ENCODE measurements at places on chromosomes 1 and 21.

DNA sequence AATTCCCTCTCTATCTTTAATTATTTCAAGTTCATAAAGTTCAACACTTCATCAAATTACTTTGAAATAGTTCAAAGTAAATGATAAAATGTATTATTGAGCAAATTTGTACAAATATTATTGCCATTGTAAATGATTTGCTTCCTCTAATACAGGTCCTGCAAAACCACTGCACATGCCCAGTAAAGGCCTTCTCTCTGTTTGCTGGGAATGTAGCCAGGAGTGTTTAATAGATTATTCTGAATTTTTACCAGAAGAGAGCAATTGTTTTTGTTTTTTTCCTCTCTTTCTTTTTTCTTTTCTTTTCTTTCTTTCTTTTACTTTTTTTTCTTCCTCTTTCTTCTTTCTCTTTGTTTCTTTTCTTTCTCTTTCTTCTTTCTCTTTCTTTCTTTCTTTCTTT is 486.3 kb downstream of the PTBP2 start:
- DNase-seq: no peak

GRCh38 chr1:108962681-108963051 is 618 bp downstream of the CLCC1 start:
- peak; percentile 41 for DNase-seq

DNA sequence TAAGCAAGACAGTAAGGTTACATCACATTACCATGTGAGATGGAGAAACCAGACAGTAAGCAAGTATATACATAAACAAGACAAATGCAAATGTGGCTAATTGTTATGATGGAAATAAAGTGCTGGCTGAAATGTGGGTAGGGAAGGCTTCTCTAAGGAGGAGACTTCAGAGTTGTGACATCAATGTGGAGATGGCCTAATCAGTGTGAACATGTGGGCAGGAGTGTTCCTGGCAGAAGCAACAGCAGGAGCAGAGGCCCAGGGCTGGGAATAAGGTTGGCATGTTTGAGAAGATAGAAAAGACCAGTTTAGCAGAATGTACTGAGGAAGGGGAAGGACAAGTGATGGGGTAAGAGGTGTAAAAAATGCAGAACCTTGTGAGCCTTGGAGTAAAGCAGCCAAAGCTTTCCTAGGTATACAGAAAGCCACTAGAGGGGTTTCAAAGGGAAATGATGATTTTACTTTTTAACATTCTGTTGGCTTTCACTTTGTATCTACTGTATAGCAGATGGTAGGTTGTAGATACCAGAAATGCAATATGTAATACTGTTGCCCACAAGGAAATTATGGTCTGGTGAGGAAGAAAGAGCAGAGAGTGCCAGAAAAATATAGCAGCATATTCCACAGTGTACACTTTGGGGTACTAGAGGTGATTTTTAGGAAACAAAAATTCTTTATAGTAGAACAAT is 197.4 kb downstream of the FGGY start:
- DNase-seq: no peak

DNA sequence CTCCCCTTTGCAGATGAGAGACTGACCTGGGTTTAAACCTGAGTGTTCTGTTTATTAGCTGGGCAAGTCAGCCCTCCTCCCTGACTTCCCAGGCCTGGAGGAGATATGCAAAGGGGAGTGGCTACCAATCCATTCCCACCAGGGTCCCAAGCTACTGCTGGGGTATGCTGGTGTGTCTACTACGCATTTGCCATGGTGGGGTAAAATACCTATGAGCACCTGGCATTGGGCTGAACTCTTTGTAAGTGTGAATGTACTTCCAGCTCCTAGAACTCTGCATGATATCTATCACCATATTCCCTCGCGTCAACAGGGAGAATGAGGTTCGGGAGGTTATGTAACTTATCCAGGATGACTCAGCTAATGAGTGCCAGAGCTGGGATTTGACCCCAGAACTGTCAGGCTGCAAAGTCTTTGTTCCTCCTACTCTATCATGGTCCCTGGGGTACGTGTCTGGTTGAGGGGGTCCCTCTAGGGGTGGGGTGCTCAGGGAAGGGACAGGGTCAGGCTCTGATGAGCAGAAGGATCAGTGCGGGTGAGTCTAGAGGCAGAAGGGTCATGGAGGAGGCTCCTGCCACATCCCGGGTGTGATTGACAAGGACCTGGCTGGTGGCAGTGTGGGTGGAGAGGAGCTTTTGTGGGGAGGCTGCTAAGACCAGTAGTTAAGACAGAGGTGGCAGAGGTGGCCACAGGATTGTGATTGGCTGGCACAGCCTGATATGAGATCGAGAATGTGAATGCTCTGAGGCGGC is 16.7 kb downstream of the AMPD2 start:
- no peak for DNase-seq

DNA sequence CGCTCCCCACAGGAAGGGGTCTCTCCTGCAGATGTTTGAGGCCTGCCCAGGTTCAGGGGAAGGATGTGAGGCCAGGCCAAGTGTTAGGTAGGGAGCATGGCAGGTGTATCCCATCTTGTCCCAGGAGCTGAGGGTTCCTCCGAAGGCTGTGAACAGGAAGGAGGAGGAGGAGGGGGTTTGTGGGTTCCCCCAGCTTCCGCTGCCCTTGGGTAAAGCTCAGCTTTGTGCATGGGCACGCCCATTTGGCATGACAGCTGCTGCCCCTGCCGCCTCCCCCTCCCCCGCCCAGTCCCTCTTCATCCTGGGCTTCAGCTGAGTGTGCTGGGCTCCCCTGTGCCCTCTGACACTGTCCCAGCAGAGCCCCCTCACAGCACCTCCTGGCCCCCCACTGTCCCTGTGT is 25.5 kb downstream of the TNFRSF8 start:
- no peak for DNase-seq

- DNase-seq: peak; percentile 31
These were observed 741 bp downstream of the DUSP10 start for GRCh38 chr1:221740993-221741702.

- no peak for DNase-seq
These were observed 148.6 kb downstream of the SYF2 start for GRCh38 chr1:25083481-25084345.

- no peak for DNase-seq
These were observed 4.5 kb downstream of the CFHR3 start for GRCh38 chr1:196779093-196779492.

- no peak for DNase-seq
These were observed 127.5 kb downstream of the RNF220 start for GRCh38 chr1:44532567-44532944.

DNA sequence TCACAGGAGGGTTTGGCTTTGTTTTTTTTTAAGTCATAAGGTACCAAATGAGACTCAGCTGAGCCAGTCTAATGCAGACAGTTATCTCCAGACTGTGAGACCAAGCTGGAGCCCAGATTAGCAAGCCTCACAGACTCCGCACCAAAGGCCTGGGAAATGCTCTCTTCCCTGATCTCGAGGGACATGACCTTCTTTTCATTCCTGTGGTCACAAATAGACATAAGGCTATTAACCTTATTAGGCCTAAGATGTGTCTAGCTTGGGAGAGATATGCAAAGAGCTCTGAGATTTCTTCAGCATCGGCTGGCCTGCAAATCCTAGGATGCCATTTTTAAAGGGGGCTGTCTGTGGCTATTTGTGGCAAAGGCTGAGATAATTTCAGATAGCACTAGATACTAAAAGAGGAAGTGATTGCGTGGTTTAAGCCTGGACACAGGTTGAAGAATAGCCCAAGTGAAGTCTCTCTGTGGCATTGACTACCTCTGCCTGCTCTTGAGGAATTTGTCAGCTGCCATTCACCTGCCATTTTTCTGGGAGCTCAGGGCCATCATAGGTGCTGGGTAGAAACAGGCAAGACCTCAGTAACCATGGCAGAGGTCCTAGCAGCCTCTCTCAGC is 301.3 kb downstream of the SIPA1L2 start:
- DNase-seq: no peak

DNA sequence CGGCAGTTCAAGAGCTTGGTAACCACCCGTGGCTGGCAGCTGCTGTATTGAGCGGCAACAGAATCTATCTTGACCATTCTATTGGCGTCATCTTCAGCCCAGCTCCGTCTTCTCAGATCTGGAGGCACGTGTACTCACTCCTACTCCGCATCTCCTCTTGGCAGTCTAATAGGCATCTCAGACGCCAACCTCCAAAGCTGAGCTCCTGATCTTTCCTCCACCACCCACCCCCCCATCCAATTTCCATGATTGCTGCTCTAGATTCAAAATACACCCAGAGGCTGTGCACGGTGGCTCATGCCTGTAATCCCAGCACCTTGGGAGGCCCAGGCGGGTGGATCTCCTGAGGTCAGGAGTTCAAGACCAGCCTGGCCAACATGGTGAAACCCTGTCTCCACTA is 84.6 kb upstream of the CASZ1 start:
- no peak for DNase-seq

All from stimulated activated CD4-positive, alpha-beta T cell treated with anti-CD3 and anti-CD28 coated beads, Interleukin-4, amount 100 ng/mL, for 1 hour (primary cell).